ENCODE measurements at places on chromosomes 4 and X.

GRCh38 chrX:13863324-13863723, 46.4 kb upstream of the GPM6B start:
- no peak for DNase-seq

GRCh38 chrX:72716766-72717165, 2.7 kb upstream of the PHKA1 start:
- no peak for DNase-seq

GRCh38 chr4:6154875-6155274, 45.5 kb downstream of the JAKMIP1 start:
- no peak for DNase-seq

GRCh38 chr4:2867758-2868491, 24.3 kb downstream of the ADD1 start:
- no peak for DNase-seq

DNA sequence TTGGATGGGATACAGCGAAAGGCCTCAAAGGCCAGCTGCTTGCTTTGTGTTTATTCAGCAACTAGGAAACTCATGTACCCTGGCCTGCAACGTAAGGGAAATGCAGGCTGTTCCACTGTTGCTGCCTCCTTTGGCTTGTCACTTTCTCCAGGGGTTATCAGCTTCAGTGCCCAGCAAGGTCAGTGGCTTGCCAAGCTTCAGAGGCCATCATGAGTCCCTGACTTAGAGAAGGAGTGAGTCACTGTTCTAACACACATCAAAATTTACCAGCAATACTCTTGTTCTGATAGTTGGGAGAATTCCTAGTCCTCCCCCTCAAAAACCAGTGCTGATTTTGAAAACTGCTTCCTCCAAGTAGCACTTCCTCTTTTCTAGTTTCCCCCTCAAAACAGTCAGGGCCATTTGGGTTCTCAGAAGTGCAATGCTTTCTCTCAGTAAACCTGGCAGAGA, 250.8 kb downstream of the ARHGAP24 start:
- no peak for DNase-seq

- no peak for DNase-seq
These were observed 94.6 kb upstream of the SMAD1 start for GRCh38 chr4:145387079-145387478.

DNA sequence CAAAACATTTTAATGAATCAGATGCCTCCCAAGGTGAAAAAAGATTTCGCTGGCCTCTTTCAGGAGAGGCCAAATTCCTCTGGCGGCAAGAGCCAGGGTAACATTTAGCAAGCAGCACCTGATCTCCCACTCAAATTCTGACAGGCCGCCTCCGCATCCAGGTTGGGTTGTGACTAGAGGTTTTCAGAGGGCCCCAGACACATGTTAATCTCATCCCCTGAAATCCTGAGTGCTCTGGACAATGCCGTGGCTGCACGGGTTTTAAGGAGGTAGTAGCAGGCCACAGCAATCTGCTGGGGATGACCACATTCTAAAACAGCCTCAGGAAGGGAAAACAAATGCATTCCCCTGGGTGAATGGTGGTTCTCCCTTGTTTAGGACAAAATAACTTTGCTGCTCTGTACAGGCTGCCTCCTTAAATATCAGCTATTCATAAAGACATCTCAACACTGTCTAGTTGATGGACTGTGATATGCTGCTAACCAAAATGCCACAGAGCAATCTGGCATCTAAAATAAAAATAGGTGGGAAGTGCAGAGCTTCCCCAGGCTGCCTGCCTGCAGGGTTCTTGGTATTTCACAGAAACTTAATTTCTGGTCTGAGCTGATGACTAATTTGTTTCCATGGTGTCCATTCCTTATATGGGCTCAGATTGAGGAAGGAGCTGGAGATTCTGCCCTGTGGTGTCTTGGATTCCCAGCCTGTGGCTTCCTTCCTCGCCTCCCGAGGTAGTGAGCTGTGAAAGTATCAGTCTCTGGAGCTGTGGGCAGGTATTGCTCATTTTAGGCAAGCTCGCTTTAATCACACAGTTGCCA, 202.0 kb downstream of the DCLK2 start:
- no peak for DNase-seq

- no peak for DNase-seq
These were observed 62.7 kb downstream of the TRIM2 start for GRCh38 chr4:153266988-153267387.

DNA sequence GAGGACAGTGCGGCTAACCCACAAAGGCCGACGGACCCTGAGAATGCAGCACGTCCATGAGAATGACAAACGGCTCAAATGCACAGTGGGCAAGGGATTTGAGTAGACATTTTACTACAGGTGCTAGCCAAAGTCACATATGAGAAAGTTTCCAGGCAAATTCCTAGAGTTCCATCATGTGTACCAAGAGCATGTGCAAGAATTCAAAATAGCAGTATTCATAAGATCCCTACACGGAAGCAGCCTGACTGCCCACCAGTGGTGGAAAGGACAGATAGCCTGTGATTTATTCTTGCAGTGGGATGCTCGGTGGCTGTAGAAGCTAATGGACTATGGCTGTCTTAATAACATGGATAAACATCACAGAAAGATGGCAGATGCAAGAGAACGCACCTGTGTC, 68.0 kb downstream of the RGS12 start:
- DNase-seq, result no peak

DNA sequence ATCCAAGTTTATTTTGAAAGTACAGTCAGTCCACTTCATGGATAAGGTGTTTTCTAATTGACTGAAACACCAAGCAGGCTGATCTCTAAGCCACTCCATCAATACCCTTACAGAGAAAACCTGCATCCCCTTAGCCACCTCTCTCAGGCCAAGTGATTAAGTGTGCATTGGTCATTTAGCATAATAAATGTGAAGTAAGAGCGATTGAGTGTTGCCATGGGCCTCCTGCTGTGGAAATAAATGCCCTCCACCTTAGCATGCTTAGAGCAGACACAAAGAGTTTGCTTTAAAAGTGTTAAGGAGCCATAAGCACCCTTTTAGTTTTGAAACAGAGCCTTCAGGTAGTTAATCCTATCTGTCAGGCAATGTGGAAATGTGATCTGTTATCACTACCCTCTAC, 386.5 kb downstream of the GPAT3 start:
- no peak for DNase-seq

GRCh38 chr4:119034276-119035008, 101.2 kb upstream of the MYOZ2 start:
- no peak for DNase-seq

- DNase-seq, result no peak
These were observed 761.0 kb downstream of the IL1RAPL1 start for GRCh38 chrX:29348288-29348687.

GRCh38 chr4:67576538-67576937, 18.0 kb downstream of the STAP1 start:
- DNase-seq, result no peak

DNA sequence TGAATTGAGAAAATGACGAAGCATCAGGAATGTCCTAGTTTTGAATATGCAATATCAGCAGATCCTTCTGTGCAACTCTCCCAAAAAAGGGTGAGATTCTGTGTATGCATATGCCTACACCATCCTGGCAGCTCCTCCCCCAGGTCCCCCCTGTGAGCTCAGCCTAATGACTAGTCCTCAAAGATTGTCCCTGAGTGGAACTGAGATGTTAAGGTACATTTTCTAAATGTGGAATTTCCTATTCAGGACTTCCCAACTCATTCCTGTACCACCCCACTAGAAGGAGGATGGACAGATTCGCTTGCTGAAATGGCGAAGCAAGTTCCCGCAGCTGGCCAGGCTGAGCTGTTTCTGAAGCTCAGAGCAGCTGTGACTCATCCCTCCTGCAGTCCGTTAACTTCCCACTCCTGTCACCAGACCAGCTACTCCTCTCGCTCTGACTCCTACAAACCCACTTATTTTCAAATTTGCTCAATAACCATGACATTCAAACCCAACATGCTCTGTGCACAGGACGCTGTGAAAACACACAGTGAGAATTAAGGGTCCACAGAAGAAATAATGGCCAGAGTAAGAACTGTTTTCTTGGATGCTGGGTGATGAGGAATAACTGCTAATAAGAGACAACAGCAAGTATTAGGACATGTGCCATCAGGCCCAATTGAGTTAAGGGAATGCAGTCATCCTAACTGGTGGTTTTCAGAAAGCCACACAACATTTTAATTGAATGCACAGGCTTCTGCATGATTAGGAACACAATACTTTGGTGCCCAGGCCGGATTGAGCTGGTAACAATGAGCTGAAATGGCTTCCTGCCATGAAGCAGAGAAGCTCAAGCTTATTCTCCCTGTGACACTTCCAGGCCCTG, 40.0 kb upstream of the IRF2 start:
- no peak for DNase-seq

- DNase-seq, result no peak
These were observed 7.6 kb downstream of the ENPEP start for GRCh38 chr4:110483516-110483915.

Data from DMS79 (cell line).